ENCODE measurements at places on chromosomes 16 and 17.

DNA sequence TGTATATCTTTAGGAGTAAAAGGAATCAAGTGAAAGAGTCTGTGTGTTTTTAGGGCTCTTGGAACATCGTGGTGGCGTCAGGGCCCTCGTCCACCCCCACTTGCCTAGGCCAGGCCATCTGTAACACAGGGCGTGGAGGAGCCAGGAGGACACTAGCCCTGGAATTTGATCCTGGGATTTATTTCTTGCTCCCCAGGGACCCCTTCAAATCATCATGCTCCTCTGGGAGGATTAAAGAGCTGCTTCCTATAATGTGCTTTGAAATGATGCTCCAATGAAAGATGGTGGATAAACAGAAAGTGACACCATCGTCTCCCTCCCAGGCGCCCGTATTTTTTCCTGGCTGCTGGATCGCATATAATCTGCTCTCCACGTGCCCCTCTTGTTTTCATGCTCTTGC, 113.3 kb downstream of the AATF start:
- no peak for DNase-seq

DNA sequence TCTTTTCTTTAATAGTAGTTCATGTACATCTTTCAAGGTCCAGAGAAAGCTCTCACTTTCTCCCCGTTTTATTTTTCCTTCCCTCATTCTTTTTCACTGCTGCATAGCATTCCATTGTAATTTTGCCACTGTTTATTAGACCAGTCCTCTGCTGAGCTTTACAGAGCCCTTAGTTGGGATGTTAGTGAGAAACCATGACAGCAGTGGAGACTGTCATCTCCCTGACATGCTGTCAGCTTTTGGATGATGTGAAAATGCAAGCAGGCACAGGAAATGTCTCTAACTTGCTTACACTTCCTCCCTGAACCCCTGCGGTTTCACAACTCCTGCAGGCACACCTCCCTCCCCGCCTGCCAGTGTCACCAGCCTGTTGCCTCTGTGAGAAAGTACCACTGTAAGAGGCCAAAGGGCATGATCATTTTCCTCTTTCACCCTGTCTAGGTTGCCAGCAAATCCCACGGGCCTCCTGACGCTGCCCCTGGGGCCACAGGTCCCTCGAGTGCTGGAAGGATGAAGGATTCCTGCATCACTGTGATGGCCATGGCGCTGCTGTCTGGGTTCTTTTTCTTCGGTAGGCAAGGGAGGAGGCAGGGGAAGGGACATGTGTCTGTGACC, at the start of gene ITGAL:
TSS of gene ITGAL (plus strand) at position 415 of the 615 bp plus-strand sequence. CDS start at position 511, 96 bp downstream.
- DNase-seq: no peak

DNA sequence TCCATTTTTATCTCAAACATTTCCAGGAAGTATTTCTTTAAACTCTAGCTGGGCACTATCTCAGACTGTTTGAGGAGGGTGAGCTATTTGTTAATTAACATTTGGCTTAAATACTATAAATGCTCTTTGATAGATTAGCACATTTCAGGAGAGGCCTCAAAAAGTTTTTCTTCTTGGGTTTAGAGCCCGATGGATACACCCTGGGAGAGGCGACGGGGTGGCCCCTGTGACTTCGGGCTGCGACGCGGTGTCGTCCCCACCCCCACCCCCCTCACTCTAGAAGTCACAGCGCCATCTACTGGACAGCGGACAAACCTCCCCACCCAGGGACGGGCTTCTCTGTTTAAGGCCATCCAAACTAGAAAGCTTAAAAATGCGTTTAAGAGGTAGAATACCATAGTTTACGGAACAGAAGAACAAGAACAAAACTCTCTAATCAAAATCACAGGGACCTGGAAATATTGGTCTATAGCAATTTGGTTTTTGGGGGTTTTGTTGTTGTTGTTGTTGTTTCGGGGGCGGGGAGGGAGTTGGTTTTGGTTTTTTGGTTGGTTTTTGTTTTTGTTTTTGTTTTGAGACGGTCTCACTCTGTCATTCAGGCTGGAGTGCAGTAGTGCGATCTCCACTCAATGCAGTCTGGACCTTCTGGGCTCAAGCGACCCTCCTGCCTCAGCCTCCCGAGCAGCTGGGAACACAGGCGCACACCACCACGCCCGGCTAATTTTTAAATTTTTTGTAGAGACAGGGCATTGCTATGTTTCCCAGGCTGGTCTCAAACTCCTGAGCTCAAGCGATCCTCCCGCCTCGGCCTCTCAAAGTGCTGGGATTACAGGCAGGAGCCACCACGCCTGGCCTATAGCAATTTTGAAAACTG, 254.4 kb downstream of the C16orf95 start:
- DNase-seq: no peak

DNA sequence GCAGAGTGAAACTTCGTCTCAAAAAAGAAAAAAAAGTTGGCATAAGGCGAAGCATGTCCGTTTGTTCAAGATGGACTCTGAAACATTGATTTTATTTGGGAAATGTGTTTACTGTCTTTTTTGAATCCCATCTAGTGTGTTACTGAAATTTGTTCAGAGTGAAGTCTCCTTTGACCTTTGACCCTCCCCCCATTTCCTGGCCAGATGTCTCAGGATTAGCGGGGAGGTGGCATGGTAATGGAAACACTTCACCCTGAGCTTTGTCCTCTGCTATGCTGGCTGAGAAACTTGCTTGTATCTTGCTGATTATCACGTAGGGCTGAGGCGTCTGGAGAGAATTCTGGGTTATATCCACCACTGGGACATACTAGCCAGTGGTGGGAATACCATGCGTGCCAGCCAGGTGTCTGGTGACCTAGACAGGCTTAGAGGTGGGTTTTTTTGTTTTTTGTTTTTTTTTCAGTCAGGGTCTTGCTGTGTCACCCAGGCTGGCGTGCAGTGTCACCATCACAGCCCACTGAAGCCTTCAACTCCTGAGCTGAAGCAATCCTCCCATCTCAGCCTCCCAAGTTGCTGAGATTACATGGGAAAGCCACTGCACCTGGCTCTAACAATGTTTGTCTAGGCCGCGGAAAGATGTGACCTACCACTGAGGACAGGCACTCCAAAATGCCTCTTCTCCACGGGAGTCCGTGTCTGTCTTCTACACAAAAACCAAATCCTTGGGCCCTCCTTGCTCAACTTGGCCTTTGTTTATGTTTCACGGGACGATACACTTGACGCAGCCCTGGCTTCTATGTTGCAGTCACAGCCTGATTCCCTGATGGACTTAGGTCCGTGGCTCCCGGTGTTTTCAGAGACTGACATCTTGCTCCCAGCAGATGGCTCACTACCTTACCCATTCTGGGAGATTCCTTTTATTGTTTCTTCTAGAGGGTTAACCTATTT, 6.6 kb upstream of the GALK1 start:
- no peak for DNase-seq

- no peak for DNase-seq
Observed at GRCh38 chr16:46897471-46897870, 13.3 kb downstream of the GPT2 start.

GRCh38 chr16:50302472-50303005, 36.2 kb downstream of the ADCY7 start:
- DNase-seq: no peak

- no peak for DNase-seq
Observed at GRCh38 chr16:15601212-15601879, 41.6 kb downstream of the MARF1 start.

- no peak for DNase-seq
Observed at GRCh38 chr16:56637814-56638750, at the start of gene MT1A. Gene MT1A, plus strand, starts transcription at chr16:56638666. Its CDS starts 73 bp downstream, at chr16:56638739.
